Stimulated activated CD4-positive, alpha-beta T cell treated with anti-CD3 and anti-CD28 coated beads, Interleukin-15, amount 100 ng/mL, for 1 hour (primary cell): ENCODE measurements at places on chromosomes 1 and 21.
A peak's percentile ranks its signal among the peaks of the same experiment; 100 is the strongest.

- DNase-seq: no peak
Observed at GRCh38 chr1:51750218-51750617, 128.3 kb downstream of the NRDC start.

GRCh38 chr1:24961334-24961733, 31.3 kb upstream of the RUNX3 start:
- DNase-seq: no peak

DNA sequence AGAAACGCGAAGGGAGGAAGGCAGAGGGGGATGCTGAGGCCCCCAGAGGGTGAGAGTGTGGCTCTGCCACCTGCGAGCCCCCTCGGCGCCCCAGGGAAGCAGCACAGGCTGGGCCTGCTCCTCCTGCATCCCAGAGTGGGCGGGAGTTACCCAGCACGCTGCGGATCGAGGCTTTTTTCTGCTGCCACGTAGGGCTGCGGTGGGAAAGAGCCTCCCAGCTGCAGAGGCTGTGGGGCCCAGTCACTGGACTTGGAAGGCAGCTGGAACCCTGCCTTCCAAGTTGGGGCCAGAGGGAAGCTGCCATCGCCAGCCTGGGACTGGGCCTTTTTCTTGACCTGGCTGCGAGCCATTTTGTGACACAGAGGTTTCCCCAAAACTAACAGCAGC, 2.3 kb upstream of the GRIK3 start:
- no peak for DNase-seq

- no peak for DNase-seq
Observed at GRCh38 chr21:25496825-25497482, 110.3 kb downstream of the MRPL39 start.

- DNase-seq: no peak
Observed at GRCh38 chr1:107883562-107883961, 81.4 kb downstream of the VAV3 start.

- DNase-seq: peak; percentile 63
Observed at GRCh38 chr1:15966081-15966955, 9.6 kb downstream of the ZBTB17 start.

DNA sequence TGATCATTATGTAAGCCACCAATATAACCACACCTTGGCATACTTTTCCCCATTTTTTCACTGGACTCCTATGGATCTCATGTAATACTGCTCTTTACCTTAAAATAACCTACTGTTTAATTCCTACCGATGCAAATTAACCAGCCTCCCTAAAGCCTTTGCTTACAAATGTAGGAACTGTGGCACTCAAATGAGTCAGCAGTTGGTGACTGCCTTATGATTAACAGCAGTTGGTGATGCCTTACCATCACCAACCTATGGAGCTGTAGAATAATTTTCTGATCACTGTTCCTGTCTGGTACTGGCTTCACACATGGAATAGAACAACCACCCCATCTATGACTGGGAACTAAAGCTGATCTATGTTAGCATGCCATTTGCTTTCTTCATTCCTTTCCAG, 7.8 kb upstream of the NUDT17 start:
- no peak for DNase-seq

DNA sequence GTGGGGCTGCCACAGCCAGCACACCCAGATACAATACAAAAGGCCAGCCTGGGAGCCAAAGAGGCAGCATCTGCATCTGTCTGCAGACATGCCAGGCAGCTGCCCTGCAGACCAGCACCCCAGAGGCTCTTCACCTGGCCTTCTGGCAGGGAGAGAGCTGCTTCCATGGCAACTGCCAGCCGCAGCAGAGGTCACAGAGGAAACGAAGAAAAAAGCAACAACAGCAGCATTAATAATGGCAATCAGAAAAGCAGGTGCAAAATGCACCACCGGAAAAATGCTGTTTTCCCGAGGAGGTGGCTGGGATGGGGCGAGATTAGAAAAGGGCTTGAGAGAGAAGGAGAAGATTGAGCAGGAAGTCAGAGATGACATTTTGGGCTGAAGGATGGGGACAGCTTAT, 309.5 kb downstream of the PCP4 start:
- DNase-seq: no peak

GRCh38 chr21:18369115-18369514, 34.5 kb downstream of the TMPRSS15 start:
- DNase-seq: no peak

- no peak for DNase-seq
Observed at GRCh38 chr1:6948416-6948815, 163.2 kb downstream of the CAMTA1 start.

GRCh38 chr1:41681331-41682098, 197.0 kb upstream of the EDN2 start:
- no peak for DNase-seq

- no peak for DNase-seq
Observed at GRCh38 chr1:185325413-185325812, 8.4 kb upstream of the IVNS1ABP start.

- no peak for DNase-seq
Observed at GRCh38 chr21:34018185-34018584, 55.2 kb upstream of the MRPS6 start.

DNA sequence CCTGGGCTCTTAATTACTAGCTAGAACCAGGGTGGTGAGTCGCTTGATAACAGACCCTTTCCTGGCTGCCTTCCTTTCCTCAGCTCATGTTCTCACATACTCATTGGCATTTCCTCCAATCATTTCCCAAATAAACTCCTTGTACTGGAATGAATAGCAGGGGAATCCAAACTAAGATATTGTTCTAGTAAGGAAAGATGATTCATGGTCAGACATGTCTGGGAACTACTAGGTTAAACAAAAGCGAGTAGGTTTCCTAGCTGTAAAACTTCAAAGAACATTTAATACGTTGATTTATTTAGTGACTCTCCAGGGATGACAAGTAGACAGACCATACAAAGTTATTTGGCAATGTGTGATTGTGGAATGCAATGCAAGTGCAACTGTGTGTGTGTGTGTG, 121.2 kb upstream of the KCNJ6 start:
- no peak for DNase-seq
